ENCODE measurements at places on chromosomes 2 and 18.

DNA sequence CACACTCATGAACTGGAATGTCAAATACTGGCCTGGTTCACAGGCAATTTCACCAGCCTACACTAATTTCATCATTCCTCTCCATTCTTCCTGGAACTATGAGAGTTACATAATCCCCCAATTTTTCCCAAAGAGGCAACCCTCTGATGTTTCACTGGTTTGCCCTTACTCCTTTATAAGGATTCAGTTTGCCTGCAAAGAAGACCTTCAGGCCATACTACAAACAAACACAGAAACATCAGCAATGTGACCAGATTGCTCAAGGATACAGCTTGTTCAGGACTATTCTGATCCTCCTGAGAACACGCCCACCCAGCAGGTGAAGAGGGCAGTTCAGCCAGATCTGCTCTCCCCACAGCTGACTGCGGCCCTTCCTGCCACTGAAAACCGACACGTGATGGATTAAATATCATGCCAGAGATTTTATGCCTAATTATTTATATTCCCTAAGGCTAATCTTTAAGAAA, 215.5 kb downstream of the ETAA1 start:
- no peak for DNase-seq

DNA sequence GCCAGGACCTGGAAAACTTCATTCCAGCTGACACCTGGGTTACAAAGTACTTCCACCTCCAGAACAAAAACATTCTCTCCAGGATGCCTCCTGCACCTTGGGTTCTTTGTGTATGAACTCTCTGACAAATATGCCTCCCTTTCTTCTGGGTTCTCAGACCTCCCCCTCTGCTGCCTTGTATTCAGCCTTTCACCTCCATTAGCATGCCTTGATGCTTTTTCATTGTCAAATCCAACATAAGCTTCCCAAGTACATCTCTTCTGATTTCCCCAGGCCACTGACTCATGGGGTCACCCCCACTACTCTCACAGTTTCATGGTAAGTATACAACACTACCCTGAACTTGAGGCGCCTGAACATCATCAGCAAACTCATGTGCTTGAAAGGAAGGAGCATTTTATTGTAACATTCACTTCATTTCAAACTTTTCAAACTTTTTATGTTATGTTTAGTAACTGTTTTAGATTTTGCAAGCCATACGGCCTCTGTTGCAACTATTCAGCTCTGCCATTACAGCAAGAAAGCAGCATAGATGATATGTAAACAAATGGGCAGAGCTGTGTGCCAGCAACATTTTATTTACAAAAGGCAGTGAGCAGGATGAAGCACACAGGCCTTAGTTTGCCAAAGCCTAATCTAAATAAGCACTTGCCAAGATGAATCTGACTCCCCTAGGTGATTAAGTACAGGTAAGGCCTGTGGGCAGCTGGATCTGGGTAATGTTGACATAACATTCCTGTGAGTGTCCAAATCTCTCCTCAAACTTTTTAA, 32.5 kb upstream of the MRPS9 start:
- peak; percentile 96 for DNase-seq

GRCh38 chr2:143248631-143249030, 119.4 kb downstream of the ARHGAP15 start:
- DNase-seq = no peak

DNA sequence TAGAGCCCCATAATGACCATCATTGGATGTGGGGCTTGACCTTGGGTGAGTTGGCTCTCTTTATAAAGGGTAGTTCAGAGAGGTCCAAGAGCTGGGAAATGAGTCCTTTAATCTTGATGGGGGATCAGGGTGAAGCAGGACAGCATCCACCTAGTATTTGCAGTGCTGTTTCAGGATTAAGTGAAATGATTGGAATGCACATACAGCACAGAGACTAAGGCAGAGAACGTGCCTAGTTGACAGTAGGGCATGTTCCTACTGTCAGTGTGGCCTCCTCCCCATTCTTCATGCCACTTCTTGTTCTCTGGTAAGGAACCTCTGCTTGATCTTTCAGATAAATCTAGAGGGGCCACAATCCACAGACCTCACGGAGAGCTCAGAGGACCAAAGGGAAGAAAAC, 78.9 kb downstream of the TRIM43 start:
- DNase-seq = no peak

DNA sequence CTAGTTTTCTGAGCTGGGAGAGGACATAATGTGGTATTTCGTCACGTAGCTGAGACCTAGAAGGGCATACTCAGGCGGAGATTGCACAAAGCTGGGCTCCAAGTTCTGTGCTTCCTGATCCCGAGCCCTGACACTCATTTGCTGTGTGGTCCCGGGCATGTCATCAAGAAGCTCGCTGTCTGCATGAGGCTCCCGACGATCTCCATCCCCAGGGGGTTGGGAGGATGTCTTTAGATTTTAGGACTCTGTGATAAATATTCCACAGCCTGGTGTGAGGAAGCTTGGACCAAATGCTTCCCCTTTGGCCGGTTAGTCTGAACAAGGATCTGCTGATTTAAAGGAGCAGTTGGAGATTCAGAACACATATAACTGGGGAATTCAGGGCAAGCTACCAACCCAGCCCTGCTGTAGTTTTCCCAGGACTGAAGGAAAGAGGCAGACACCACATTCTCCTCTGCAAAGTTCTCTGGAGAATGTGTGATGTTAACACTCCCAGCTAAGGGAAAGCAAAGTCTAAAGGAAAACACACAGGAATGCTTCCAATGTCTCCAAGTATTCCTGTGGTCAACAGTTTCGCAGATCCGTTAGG, 2.3 kb downstream of the KCNE4 start:
- no peak for DNase-seq

DNA sequence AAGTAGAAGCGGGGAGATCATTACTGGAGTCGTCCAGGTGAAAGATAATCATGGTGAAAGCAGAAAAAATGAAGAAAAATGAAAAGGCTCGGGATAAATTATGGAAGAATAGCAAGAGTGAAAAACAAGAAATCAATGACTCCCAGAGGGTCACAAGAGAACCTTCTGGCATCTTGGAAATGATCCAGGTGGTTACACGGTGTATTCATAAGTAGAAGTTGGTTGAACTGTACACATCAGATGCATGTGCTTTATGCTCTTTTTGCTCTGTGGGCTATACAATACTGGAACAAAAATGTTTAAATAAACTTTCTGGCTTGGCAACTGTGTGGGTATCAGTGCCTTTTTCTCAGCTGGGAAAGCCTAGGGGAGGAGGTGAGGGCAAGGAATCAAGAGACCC, 348.9 kb downstream of the RND3 start:
- DNase-seq = no peak

DNA sequence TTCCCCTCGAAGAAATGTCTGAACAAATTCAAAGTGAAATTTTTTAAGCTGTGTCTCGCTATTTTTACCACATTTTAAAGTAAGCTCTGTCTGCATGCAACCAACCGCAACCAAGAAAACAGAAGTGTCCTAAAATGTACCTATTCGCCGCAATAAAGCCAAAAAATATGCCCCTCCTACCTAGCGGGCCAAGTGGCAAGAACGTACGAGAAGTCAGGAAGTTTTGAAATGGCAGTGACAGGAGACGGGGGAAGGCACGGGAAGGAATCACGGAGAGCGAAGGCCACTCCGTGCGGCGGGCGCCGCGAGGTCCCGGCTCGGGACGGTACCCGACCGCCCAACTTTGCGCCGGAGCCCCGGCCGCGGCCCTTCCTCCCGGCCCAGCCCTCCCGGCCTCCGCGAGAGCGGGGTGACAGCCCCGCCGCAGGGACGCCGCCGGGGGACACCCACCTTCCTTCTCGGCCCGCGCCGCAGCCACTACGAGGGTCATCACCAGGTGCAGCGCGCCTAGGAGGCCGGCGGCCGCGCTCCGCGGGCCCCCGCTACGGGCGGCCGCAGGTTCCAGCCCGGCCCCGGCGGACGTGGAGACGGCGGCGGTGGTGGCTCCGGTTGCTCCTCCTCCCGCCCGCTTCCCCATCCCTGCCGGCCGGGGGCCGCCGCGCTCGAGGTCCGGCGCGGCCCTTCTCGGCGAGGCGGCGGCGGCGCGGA, 568 bp downstream of the TMEM131 start:
- DNase-seq = no peak

- DNase-seq = peak; percentile 3
These were observed 321.5 kb downstream of the RND3 start for GRCh38 chr2:150165988-150166312.

DNA sequence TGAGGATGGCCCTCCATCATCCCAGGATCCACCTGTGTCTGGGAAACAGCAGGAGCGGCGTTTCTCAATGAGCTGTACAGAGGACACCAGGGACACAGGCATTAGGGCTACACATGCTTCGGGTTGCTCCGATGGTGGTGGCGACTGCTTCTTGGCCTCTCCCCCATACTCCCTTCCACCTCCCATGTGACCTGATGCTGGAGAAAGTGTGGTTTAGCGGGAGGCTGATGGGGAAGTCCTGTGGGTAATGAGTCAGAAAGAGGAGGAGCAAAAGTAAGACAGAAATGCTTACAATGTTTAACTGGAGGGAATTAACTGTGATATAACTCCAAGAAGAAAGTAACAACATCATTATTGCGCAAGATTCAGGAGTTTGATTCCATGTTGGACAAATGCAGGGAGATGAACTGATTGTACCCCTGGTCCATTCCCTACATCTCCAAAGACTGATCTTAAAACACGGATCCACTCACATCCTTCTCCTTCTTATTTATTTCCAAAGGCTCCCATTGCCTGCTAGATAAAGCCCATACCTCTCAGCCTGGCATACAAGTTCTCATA, 186.6 kb downstream of the NRP2 start:
- no peak for DNase-seq

GRCh38 chr2:12050396-12050795, 304.0 kb downstream of the LPIN1 start:
- no peak for DNase-seq

DNA sequence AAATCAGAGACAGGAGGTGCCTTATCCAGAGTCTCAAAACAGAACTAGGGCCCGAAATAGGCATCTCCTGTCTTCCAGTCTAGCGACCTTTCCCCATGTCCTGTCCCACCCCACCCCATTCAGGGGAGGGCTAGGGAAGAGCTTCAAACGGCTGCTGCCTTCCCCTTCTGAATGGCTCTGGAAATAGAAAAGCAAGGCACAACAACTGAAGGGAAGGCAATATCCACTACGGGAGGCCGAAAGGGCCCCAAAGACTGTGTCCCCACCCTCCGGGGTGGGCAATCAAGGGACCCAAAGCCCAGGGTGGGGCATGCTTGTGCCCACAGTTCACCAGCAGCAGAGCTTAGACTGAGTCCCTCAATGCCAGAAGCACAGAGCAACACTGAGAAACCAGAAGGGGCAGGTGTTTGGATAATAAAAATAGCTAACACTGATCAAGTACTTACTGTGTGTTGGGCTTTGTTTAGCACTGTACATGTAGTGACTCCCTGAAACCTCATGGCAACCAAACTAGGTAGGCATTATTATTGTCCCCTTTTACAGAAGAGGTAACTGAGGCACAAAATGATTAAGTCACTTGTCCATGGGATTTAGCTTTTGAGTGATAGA, 38.5 kb downstream of the CYRIA start:
- no peak for DNase-seq

DNA sequence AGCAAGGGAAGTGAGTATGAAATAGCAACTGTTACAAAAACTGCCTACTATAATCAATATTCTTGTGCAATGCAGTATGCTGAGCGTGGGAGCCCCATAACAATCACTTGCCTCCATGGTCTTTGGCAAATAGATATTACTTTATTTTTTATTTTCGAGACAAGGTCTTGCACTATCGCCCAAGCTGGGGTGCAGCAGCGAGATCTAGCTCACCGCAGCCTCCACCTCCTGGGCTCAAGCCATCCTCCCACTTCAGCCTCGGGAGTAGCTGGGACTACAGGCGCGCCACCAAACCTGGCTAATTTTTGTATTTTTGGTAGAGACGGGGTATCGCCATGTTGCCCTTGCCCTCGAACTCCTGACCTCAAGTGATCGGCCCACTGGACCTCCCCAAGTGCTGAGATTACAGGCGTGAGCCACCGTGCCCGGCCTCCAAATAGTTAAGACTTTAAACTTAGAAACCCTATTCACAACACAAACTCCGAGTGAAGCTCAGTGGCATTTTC, 1.2 kb upstream of the CCNT2 start:
- DNase-seq = no peak

DNA sequence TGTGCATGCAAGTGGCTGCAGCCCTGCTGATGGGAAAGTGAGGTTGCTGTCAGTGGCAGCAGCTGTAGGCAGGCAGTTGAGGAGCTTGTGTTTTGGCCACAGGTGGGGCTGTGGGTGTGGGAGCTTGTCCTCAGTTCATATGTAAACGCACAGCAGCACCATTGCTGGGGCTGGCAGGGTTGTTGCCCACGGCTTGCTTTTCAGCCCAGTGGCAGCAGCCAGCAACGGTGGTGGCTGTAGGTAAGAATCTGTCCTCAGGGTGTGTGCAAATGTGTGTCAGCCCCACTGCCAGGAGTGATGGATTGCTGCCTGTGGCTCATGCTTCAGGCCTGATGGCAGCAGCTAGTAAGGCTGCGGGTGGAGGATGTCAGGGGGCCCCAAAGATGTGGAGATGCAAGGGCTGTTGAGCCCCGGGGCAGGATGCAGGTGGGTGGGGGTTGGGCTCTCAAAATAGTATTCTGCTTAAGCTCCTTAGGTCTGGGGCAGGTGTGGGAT, 141.3 kb upstream of the THUMPD2 start:
- DNase-seq = no peak

GRCh38 chr18:79438898-79439627, 43.3 kb downstream of the NFATC1 start:
- DNase-seq = peak; percentile 62

DNA sequence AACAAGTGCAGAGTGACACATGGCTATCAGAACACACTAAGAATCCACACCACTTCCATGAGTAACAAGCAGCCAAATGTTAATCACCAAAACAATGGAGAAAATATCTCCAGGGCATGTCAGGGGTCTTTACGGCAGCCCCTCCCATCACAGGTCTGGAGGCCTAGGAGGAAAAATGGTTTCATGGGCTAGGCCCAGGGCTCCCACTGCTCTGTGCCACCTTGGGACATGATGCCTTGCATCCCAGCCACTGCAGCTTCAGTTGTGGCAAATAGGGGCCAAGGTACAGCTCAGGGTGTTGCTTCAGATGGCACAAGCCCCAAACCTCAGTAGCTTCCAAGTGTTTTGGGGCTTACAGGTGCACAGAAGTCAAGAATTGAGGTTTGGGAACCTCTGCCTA, 66.6 kb downstream of the NEURL3 start:
- DNase-seq = no peak

DNA sequence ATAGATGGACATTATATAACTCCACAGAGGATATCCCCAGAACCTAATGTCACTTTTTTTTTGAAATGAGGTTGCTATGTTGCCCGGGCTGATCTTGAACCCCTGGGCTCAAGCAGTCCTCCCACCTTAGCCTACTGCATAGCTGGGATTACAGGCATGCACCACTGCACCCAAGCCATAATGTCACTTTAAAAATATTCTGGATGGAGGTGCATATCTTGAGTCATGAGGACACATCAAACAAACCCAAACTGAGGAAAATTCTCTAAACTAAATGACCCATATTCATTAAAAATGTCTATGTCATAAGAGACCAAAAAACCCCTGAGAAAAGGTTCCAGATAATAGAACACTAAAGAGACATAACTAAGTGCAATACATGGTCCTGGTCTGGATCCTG, 36.3 kb downstream of the OSGEPL1 start:
- no peak for DNase-seq

Data from LNCaP clone FGC (cell line).